T-helper 17 cell (primary cell): ENCODE measurements at places on chromosomes 1 and 21.

DNA sequence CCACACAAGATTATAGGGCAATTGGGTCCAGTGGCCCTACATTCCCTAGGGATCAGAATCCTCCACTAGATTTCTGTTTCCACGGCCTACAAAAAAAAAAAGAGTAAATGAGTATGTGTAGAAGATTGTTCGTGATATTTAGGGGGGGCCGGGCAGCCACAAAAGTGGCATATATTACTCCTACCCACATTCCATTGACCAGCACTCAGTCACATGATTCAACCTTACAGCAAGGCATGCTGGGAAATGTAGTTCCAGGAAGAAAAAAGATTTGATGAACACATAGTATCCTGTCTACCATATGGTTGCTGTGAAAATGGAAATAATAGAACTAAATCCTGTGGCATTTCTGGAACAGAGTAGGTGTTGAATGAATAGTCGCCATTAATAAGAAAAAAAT lies 43.4 kb upstream of the GJB5 start:
- no peak for DNase-seq

DNA sequence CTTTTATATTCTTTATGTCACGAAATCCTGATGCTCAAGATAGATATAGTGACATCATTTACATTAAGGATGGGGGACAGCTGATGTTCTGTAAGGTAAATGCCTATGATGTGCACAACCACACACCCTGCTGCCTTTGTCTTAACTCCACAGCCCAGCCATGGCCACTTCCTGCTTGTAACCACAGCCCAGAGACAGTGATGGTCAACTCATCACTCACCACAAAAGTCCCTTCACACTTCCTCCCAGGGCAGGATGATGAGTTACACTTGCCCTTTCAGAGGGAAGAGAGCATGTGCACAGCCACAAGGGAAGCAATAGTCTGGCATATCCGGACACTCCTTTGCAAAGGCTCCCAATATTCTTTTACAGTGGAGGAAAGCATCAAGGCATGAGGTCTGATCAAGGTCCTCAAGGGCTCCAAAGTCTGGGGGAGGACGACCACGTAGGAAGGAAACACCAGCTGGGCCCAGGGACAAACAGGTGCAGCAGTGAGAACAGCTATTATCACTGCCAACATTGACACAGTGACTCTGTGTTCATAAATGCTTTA lies 53.8 kb downstream of the PLPP3 start:
- no peak for DNase-seq

DNA sequence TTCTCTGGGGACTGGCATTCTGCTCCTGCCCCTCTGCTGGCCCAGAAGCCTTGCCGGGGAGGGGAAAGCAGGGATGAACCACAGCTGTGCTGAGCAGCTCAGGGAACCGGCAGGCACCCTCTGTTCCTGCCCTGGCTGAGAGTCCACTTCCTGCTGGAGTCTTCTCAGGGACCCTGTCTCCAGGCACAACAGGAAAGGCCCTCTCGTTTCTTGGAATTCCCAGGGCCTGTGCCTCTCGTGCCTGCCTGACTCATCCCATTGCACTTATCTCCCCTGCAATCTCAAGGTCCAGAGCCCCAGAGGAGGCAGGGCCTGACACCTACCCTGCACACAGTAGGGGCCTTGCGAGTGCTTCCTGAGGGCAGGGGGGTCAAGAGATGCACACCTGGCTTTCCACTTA lies 1.1 kb upstream of the EDN2 start:
- no peak for DNase-seq

GRCh38 chr21:39182484-39183271 lies 573 bp downstream of the PSMG1 start:
- no peak for DNase-seq

GRCh38 chr1:86858524-86859261 lies 55.2 kb downstream of the SELENOF start:
- DNase-seq, result no peak

DNA sequence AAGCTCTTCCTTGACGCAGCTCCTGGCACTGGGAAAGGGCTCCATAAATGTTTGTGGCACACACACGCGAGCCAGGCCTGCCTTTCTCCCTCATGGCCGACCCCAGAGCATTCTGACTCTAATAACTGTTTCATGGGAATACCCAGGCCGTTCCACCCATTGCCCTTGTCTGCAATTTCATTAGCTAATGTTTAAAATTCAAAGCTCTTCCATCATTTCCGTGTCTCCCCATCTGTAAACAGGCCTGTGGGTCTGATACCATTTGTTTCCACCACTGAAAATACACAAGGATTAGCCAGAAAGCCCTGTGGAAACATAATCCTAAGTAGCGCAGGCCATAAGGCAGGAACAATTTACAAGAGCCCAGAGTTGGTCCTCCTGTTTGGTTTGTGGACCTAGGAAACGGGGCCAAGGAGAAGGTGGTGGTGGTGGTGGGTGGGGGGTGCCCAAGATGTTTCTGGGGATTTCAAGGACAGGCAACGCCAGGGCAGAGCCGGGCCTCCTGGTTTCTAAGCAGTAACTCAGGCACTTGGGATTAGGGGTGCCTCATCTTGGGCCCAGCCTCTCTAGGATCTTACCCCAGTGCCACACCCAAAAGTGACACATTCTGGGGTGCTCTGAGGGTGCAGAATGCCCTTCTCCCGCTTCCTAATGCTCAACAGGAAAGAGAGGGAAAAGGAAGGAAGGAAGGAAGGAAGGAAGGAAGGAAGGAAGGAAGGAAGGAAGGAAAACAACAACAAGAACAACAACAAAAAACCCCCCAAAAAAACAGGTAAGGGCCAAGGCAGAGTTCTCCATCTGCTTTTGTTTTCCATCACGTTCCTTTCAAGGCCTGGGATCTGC lies 79.4 kb downstream of the SSBP3 start:
- no peak for DNase-seq

- DNase-seq, result no peak
Observed at GRCh38 chr1:19385869-19386591, 73.9 kb downstream of the SLC66A1 start.

- no peak for DNase-seq
Observed at GRCh38 chr1:1672181-1672965, 13.6 kb upstream of the CDK11B start.

GRCh38 chr1:72097851-72098570 lies 184.3 kb downstream of the NEGR1 start:
- no peak for DNase-seq

DNA sequence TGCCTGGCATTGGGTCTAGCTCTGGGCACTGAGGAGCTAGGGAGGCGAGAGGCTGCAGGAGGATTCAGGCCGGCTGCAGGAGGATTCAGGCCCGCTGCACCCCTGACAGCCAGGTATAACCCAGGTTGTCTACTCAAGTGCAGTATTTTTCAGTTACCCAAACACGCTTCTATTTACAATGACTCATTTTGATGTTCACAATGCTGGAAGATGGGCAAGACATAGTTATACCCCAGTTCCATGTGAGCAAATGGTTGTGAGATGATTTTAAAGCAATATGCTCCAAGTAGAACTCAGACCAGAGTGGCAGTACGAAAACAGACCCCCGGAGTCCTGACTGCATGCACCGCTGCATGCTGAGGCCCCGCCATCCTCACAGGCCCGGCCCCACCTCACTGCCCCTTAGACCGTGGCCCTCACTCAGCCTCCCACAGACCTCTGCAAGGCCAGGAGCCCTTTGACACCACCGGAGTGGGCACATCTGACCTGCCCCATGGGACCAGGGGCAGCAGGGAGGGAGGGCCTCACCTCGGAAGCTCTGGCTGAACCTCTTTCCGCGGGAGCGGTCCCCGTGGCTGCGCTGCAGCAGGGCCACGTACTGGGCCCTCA lies 553 bp downstream of the LEFTY1 start:
- DNase-seq, result no peak

- no peak for DNase-seq
Observed at GRCh38 chr1:81470275-81470674, 330.5 kb upstream of the ADGRL2 start.

DNA sequence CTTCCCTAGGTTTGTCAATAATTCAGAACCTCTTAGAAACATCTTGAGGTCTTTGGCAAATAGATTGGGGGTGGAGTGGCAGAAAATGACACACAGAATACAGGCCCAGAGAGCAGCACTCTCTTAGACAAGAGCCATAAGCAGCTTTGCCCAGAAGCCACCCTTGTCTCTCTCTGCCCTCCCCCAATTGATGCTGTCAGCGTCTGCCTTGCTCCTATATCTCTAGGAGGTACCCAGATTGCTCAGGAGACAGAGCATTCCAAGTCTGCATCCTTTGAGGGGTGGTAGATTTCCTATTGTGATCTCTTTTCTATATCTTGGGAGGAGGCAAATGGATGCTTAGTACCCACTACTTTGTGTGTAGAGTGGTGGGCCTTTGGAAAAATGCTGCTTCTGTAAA lies 1.8 kb downstream of the RGL1 start:
- no peak for DNase-seq

GRCh38 chr1:17527036-17527914 lies 12.2 kb upstream of the ARHGEF10L start:
- no peak for DNase-seq

DNA sequence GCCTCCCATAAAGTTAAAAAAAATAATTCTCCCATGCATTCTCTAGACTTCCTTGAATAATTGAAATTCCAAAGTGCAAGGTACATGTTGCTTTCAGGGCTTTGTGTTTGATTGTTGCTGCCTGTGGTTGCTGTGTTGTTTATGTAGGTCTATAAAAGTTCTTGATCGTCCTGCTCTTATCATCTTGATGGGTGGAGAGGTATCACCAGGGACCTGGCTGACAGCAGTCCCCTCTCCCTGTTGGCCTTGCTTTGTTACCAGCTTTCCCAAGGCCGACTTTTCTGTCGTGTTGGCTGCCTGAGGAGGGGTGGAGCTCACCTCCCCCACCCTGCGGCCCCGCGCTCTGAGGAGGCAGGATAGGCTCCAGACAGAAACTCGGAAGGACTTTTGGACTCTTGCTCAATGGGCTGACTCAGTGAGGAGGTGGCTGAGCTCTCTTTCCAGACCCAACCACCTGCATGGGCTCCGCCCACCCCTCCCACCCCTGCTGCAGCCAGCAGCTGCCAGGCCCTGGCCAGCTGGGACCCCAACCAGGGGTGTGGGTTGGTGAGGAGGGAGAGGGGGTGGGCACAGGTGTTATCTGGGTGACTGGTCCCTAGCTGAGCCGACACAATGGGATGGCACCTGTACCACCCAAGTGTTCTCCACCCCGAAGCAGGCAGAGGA lies 2.0 kb downstream of the INAVA start:
- no peak for DNase-seq

- DNase-seq, result no peak
Observed at GRCh38 chr1:225711236-225711937, 58.5 kb upstream of the ENAH start.

- no peak for DNase-seq
Observed at GRCh38 chr21:27448960-27449359, 482.1 kb upstream of the ADAMTS5 start.

- DNase-seq, result no peak
Observed at GRCh38 chr21:21216047-21216446, 217.8 kb downstream of the NCAM2 start.

DNA sequence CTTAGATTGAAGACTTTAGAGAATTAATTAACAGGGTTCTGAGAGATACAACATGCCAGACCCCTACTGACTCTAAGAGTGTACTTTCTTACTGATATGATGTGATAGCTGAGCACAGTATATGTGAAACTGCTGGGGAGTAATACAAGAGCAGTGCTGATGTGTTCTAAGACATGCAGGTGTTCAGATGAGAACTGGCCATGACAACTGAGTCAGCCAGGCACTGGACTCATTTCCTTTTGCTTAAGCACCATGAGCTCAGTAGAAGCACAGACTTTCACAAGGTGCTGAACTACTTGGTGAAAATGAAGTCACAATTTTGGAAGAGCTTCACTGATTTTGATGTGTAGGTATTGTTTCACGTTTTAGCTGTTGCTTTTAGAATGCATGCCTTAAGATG lies 15.9 kb upstream of the POGZ start:
- DNase-seq, result no peak

DNA sequence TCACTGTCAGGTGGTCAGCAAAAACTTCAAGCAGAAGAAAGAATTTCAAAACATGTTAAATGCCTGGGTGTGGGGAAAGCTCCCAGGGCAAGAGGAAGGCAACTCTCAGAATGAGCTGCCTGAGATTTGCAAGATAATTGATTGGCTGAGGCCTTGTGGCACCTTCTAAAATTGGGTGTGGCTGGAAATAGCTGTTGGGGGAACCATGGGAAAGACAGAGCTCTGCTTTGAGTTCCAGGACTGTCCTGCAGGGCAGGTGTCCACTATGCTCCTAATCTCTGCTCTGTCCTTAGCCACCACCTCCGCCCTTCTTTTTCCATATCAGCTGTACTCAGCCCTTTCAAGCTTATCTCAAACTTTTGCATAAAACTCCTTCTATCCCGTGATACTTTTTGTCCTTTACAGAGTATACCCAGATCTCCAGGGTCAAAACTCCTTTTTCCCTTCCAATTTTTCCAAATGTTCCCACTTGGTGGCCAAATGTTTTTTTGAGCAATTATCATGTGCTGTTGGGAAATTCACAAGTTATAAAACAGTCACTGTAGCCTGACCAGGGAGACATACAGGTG lies 23.8 kb upstream of the PPP2R5A start:
- DNase-seq, result no peak

GRCh38 chr1:40861224-40862003 lies 749 bp downstream of the CITED4 start:
- no peak for DNase-seq

GRCh38 chr1:236002572-236002971 lies 62.3 kb downstream of the NID1 start:
- no peak for DNase-seq

GRCh38 chr1:117815926-117816325 lies 113.5 kb downstream of the GDAP2 start:
- DNase-seq, result no peak
